Activated T-cell treated with anti-CD3 and anti-CD28 coated beads, Interleukin-2, amount 50 U/mL, for 72 hours (primary cell): ENCODE measurements at places on chromosomes 4 and X. TPM values are rescaled to one million over a fixed set of nuclear protein-coding genes. Genes with fewer than 3 reads are reported as not detected.

MAGEC1 gene
- total RNA-seq = not detected

GPR173 gene
- 0.31 TPM for total RNA-seq

DNA sequence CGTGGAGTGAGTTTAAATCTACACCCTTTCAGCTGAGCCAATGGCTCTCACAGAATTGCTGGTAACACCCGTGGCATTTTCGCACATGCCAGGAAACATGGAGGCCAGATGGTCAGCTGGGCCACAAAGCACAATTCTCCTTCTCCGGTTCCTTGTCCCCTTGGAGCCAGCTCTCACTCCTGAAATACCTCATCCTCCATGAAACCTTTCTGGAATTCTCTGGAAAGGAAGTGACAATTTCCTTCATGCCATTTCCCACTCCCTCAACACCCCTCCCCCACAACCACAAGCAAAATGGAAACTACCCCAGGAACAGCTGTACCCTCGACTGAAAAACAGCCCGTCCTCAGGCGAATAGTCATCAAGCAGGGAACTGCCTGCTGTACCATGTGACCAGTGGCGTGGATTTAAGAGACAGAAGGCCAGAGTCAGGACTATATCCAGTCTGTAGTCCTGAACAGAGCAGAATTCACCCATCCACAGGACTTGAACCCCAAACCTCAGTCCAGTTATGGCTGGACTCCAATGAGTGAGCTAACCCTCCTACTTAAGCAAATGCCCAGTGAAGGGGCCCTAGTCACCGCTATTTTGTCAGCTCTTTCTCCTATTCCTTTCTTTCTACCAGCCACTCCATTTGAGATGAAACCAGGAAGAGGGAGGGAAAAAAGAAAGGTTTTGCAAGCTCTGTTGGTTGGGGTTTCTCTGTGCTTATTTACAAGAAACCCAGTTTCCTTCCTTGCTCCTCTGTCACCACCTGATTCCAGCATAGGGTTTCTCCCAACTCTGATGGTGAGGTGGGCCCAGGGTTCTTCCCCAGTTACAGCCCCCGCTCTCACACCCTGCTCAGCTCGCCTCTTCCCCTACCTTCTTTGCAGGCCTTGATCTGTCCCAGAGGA, 24.5 kb downstream of the ELF4 start:
- H3K27ac ChIP-seq = peak overlapping the region; percentile 85
- peak overlapping the region; percentile 83 for H3K4me3 ChIP-seq
- H3K27me3 ChIP-seq = peaks cover 7% of the 10 kb centered on the region
- peaks cover 1% of the 10 kb centered on the region for H3K36me3 ChIP-seq
- no peak for DNase-seq
- H3K4me1 ChIP-seq = peaks cover 90% of the 10 kb centered on the region

GRCh38 chrX:39818750-39819149, 279.0 kb downstream of the BCOR start:
- H3K27me3 ChIP-seq = peaks cover 40% of the 10 kb centered on the region
- H3K4me3 ChIP-seq = no peak overlapping the region
- H3K27ac ChIP-seq = no peak overlapping the region
- peaks cover 3% of the 10 kb centered on the region for H3K36me3 ChIP-seq

DNA sequence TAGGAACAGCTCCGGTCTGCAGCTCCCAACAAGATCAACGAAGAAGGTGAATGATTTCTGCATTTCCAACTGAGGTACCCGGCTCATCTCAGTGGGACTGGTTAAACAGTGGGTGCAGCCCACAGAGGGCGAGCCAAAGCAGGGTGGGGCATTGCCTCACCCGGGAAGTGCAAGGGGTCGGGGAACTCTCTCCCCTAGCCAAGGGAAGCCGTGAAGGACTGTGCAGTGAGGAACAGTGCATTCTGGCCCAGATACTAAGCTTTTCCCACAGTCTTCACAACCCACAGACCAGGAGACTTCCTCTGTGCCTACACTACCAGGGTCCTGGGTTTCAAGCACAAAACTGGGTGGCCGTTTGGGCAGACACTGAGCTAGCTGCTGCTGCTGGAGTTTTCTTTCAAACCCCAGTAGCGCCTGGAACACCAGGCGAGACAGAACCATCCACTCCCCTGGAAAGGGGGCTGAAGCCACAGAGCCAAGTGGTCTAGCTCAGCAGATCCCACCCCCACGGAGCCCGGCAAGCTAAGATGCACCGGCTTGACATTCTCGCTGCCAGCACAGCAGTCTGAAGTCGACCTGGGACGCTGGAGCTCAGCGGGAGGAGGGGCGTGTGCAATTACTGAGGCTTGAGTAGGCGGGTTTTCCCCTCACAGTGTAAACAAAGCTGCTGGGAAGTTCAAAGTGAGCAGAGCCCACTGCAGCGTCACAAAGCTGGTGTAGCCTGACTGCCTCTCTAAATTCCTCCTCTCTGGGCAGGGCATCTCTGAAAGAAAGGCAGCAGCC, 84.6 kb downstream of the THOC2 start:
- DNase-seq = peak; percentile 14
- H3K27ac ChIP-seq = no peak overlapping the region
- peaks cover 20% of the 10 kb centered on the region for H3K4me1 ChIP-seq
